Esophagus squamous epithelium (tissue), 5 donors: ENCODE measurements at places on chromosomes 5 and 9.

DNA sequence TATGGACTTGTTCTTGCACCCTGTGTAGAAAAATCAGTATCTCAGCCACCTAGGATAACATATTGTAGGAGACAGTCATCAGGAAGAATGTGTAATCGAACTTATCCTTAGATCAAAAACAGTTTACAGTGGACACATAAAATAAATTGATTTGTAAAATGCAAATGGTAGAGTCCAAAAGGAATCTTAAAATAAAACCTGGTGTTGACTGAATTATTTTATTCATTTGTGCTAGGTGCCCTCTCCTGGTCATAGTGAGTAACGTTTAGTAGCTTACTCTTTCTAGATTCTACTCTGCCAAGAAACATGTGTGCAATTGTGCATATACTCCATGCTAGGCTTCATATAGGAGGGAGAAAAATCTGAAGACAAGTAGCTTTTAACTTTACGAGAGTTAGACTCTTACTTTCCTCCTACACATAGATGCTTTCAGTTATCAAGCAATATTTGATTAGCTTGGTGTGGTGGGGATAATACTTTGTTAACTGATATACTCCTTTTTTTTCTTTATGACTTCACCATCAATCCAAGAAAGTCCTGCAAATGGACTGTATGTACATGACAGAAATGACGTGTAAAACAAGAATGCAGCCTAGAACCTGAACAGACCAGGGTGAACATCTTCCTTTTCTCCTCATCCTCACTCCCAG is 23.7 kb upstream of the LOX start:
- no peak for DNase-seq

DNA sequence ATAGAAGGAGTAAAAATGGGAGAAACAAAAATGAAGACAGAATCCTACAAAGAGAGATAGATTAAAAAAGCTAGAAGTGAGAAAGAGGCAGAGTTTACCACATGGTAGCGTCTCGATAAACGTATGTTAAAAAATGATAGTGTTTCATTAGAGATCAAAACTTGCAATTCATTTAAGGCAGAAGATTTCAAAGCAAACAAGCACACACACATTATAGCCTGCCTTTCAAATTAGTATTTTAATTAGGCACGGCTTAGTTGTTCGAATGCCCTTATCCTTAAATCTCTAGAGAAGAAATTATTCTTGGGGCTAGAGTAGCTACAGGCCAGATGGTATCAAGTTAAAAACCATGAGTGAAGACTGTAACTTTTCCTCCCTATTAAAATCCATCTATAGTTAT is 6.0 kb downstream of the STOM start:
- no peak for DNase-seq

DNA sequence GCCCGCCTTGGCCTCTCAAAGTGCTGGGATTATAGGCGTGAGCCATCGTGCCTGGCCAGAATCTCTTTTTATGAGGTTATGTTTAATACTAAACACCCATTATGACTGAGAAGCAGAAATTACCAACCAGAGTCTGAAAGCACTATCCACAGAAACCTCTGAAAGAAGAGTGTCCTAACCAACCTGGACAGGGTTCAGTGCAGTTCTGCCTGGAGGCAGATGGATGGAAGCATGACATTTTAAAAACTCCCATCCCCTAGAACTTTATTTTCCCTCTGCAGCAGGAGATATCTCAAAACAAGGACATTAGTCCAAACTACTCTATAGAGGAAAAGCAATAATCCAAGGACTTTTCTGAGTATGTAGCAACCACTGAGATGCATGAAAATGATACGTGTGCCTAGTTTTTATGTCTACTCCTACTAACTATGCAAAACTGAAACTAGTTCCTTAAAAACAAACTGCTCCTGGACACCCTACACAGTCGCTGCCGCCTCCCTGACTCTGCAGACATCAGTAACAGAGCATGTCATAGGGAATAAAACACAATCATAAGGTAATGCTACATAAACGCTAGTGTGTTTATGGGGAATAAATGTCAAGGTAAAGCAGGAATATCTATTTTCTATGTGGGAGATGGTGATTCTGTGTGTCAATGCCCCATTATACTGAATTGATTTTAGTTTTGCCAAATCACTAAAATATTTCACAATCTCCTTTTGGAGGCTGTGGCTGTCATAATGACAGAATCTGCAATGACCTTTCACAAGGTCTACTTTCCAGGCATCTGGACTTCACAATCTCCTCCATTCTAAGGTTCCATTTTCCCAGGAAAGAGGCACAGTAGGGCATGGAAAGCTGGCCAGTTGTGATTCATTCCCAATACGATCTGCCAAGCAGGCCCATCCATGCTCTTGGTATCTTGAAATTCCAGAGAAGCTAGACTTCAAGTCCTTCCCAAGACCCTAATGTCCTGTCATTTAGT is 122.8 kb downstream of the SIL1 start:
- DNase-seq = no peak

DNA sequence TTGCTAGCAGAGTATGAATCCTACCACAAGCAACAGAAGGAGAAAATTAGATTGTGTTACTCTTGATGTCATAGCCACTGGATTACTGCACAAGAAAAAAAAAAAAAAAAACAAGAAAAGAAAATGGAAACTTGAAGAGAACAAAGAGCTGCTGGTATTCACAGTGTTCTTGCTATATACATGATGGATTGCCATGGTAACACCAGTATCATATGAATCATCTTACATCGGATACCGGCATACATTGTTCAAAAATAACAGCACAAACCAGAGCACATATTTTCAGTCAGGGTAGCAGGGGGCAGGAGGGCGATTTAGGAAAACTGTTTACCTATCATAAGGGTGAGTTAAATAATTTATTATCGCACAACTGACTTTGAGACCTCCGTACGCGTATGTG is 472.9 kb downstream of the PDE4D start:
- DNase-seq = no peak

DNA sequence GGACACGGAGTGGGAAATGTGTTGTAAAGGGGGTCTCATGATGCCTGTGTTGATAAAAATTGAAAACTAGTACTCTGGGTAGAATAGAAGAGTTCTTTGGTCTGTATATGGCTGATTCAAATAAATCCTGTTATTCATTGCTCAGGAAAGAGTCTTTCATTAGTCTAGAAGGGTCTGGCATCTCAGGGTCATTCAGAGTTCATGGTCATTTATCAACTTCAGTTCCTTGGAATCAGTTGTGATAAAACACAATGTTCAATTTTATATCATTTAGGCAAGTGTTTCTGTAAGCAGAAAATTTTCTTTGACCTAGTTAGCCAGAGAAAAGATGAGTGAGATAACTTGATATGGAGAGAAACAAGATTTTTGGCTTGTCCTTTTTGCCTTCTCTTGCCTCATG is 36.3 kb downstream of the SPATA31D1 start:
- no peak for DNase-seq

DNA sequence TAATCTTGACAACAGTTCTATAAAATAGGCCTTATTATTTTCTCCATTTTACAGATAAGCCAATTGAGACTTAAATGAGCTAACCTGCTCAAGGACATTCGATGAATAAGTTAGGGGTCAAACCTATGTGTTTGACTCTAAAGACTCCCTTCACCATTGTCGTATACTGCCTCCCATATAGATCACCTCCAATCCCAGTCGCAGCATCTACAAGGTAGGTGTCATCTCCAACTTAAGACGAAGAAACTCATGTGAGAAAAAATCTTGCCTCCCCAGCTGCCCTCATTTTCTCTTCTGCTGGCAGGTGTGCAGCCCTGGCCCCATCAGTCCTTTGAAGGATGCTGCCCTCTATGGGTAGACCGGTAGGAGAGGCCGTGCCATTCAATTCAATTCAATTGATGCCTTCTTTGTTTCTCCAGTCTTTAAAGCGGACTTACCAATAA is 75.2 kb upstream of the SMARCA2 start:
- no peak for DNase-seq

DNA sequence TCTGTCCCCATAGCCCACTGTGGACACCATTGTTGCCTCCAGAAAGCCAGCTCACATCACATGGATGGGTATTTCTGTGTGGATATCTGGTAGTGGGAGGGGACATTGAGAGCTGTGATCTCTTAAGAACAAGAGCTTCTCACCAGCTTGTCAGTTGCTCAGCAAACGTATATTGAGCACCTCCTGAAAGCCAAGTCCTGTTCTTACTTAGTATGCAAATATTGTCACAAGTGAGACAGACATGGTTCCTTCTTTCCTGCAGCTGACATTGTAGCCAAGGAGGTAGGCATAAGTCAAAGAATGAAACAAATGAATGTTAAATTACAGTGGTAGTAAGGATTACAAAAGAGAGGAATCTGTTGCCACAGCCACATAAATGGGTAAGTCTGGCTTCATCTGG is 3.8 kb downstream of the TCOF1 start:
- DNase-seq = no peak

GRCh38 chr5:13480834-13481233 is 463.7 kb downstream of the DNAH5 start:
- DNase-seq = no peak

DNA sequence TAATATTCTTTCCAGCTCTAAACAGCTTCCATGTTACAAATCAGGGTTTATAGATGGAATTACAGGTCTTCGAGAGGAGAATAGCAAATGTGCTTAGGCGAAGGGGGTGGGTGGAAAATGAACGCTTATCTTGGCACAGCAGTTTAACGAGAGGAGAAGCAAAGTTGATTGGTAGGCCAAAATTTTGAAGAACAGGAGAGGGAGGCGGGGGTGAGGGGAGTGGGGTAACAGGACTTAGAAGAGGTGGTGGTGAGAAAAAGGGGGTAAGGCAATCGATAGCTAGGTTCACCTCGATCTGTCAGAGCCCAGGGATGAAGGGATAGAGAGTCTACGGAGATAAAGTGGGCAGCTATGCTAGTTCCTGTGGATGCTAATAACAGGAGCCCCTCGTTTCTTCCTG is 764 bp downstream of the ANKRA2 start:
- no peak for DNase-seq

GRCh38 chr9:110015759-110016158 is 192.2 kb downstream of the C9orf152 start:
- DNase-seq = no peak

DNA sequence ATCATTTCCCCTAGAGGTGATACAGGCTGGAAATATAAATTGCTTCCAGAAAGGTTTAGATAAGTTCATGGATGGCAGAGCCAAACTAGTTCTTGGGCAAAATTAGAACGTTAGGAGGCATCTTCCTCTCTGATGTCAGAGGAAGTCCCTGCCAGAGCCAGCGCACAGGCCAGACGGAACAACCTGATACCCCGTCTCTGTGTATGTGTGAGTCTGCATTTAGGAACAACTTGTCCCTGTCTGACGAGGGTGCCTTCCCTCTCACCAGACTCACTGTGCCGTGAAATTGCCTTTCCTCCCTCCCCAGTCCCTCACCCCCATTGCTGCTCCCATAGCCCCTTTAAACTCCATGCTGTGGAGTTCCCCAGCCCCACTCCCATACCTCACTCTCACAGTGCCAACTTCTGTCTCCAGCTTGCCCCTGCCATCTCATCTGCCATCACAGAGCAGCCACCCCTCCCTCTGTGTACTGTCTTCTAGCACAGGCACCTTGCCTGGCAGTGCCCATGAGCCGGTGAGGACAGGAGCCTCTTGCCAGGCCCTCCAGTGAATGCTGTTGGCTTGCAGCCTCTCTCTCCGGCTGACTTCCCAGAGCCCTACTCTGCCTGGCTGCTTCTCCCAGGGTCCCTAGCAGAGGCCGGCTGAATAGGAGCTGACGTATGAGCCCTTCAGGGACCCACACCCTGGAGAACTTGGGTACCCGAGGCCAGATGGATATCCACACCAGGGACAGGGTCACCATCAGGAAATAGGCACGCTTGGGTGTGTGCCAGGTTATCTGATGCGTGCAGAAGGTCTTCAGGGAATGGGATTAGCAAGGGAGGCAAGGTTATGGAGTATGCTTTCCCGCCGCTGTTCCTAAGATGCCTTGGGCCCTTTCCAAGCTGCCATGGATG is 26.7 kb downstream of the UNC5A start:
- no peak for DNase-seq

GRCh38 chr5:34563931-34564709 is 92.0 kb upstream of the RAI14 start:
- no peak for DNase-seq

- no peak for DNase-seq
Measured at GRCh38 chr9:71663216-71663615, 105.1 kb downstream of the CEMIP2 start.

GRCh38 chr5:52648726-52649125 is 139.0 kb upstream of the ITGA1 start:
- no peak for DNase-seq

GRCh38 chr5:37767961-37768360 is 71.9 kb downstream of the GDNF start:
- DNase-seq = no peak

DNA sequence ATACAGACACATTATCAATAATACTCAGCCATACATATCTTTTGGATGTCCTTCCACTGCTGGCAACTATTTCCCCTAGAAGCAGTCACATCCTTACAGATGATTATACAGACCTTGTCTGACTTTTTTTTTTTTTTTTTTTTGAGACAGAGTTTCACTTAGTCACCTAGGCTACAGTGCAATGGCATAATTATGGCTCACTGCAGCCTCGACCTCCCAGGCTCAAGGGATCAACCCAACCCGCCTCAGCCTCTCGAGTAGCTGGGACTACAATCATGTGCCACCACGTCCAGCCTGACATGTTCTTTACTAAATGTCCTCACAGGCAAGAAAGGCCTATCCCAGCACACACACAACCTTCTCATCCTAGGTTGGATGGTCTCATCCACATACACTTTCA is 24.0 kb downstream of the NR6A1 start:
- DNase-seq = no peak

DNA sequence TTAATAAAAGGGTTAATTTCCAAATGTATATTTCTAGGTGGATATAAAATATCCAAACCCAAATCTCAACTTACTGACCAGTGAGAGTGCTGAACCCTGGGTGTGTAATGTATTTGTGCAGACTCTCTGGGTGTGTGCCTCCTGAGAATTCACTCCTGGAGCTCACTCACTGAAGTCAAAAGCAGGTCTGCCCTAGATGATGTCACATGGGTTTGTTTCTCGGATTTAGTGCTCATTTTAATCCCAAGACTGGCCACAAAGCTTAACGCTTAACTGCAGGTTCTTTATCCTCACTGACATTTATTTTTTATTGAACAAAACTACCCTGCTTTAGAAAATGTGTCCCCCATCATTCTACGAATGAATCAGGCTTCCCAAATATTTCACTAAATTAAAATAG is 179.4 kb downstream of the PPP2R2B start:
- DNase-seq = no peak

DNA sequence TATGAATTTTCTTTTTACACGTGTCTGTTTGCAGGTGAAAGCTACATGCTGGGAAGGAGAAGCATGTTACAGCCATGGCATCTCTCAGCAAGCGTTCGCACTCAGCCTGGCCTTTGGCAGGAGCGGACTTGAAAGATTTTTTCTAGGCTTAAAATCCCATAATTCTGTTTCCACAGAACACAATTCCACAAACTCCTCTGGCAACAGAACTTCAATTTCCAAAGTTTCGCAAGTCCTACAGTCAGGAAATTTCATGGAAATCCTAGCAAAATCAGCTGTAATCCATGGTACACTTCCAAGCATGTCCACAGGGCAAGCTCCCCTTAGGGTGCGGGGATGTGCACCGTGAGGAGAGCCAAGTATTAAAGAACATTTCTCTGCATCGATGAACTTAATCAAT is 35.9 kb downstream of the SUB1 start:
- no peak for DNase-seq
